IMR-90 (cell line): ENCODE measurements at places on chromosomes 2 and 18. TPM values are rescaled to one million over a fixed set of nuclear protein-coding genes. Genes with fewer than 3 reads are reported as not detected.

The GAREM1 gene
- 1.9 and 2.3 TPM in 2 replicates for total RNA-seq

The IGFBP5 gene
- 392 and 433 TPM in 2 replicates for total RNA-seq

The FBXO36 gene
- 2.2 TPM in 2 replicates for total RNA-seq

The TANC1 gene
- total RNA-seq = 12.8 and 12.9 TPM in 2 replicates

The RPRM gene
- total RNA-seq = not detected in 2 replicates

The REG3A gene
- total RNA-seq = not detected in 2 replicates

The ICA1L gene
- 1.8 and 1.9 TPM in 2 replicates for total RNA-seq

The SERPINB10 gene
- not detected in 2 replicates for total RNA-seq

GRCh38 chr18:9614401-9615279 is at the start of gene PPP4R1:
PPP4R1 (minus strand) TSS chr18:9614559; CDS start chr18:9614484, 75 bp downstream.
- DNase-seq = peak; percentile 52

DNA sequence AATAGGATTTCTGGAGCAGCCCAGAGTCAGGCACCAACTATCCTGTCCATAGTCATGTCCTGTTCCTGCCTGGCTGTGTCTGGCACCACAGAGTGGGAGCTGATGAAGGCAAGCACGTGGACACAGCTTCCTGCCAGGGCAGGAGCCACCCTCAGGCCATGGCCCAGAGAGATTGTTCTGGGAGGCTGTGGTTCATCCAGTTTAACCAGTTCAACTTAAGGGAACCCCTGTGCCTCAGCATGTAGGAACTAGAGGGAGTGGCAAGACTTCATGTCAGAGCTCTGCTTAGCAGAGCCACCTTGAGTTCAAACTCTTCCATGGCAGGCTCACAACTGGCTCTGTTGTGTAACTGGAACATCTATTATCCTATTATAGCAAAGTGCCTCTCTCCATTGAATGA is 73.2 kb upstream of the NCKAP5 start:
- peak; percentile 29 for DNase-seq

DNA sequence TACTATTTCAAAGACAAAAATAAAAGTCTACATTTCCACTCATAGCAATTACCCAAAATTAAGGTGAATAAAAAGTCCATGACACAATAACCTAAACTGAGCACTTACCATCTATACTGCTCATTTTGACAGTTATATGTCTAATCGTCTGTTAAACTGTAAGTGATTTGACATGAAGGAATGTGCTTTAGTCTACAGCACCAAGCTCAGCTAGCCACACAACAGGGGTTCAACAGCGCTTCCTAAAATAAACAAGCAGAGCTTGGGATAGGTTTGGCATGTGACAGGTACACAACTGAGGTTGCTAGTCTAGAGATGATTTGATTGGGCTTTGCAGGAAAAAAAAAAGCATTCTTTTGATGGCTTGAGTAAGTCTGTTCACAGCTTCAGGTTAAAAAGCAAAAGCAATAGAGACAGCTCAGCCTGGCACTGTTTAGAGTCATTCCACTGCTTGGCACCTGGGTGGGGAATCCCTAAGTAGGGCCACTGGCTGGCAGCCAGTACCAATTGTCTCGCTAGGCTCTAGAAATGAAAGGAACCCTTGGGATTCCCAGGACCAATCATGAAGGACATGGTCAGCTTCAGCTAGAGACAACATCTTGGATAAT is 78.6 kb downstream of the BARD1 start:
- DNase-seq = no peak

- no peak for DNase-seq
These were observed 126.8 kb downstream of the ACOXL start for GRCh38 chr2:110858993-110859701.

DNA sequence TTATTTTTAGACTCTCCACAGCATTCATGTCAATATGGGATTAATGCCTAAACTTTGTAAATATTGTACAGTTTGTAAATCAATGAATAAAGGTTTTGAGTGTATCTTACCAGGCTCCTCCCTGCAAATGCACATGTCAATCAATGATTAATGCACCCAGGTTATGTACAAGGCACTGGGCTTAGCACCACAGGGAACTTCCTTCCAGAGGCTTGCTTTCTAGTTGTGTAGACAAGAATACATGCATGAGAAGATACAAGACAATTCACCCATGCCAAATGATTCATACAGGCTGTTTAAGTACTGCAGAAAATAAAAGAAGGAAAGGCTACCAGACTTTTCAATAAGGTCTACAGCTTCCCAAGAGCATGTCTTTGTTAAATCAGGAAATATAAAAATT is 114.1 kb downstream of the MMADHC start:
- no peak for DNase-seq

GRCh38 chr2:169713331-169713730 is 19.1 kb downstream of the PHOSPHO2 start:
- no peak for DNase-seq

DNA sequence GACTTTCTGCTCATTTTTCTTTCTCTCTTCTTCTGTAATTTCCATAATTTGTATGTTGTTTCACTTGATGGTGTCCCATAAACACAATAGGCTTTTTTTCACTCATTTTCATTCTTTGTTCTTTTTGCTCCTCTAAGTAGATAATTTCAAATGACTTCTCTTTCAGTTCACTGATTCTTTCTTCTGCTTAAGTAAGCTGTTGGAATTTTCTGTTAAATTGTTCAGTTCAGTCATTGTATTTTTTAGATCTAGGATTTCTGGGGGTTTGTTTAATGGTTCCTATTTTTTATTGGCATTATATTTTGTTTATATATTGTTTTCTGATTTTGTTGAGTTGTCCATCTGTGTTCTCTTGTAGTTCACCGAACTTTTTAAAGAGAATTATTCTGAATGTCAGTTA is 19.5 kb downstream of the SP140L start:
- DNase-seq = no peak

DNA sequence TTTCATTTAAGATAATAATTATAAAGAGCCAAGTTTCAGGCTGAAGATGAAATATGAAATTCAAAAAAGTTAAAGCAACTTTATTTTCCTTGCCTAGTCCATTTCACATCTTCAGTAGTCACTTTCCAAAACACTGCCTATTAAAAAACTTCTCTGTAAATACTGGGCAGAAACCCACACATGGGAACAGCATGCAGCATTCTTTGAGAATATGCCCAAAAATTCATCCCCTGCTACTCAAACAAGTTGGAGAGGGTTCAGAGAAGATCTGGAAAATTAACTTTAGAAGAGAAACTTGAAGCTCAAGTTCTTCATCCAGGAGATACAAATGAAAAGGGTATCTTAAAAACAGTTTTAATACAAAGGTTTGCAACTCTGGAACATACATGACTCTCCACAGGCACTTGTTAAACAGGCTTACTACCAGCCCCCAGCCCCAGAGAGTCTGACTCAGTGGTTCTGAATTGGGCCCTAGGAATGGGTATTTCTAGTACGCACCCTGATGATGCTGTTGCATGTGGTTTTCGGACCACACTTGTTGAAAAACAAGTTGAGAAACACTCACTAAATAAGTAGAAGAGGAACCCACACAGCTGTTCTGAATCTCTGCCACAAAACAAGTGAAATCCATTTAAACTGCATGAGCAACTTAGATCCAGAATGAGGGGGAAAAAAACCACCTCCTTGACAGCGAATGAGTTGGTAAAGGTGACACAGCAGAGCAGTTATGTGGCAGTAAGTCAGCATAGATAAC is 329.1 kb downstream of the SATB2 start:
- no peak for DNase-seq

DNA sequence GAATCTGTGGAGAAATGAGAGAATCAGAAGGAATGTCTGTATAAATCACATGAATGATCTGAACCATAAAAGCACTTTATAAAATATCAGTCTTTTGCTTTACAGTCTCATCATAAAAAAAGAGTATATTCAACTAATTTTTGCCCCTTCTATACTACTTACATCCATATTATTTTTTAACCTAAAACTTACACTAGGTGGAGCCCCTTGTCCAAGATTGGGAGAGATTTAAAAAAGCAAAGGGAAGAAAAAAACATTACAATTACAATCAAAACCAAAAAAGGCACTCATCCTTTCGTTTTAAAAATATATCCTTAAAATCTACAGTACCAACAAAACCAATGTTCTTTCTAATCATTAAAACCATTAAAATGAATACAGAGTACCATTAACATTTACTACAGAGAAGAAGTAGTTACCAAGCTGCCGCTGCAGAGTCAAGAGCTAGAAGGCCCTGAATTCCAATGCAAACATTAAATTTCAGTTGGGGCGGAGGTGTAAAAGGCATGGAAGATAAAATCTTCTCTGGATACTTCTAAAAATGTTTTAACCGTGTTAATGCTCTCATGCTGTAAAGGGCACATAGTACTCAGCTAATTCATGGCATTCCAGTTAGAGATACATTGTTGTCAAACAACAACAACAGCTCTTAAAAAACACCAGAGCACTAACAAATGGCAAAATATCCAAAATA is 56.7 kb upstream of the EPB41L3 start:
- peak; percentile 28 for DNase-seq

DNA sequence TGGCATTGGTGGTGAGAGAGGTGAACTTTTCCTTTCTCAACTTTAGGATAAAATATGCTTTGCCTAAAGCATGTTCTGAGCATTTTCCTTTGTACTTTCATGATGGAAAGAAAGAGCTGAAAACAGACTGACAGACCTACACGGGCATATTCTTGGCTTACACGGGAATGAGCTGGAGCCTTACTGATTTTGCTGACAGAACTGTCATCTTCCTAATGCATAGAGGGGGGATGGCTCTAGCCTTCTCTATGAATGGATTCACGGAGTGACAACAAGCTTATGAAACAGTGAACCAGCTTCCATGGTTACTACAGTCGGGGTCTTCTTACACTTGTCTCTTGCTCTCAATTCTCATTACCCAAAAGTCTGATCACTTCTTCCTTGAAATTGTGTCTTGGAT is 32.2 kb downstream of the FSHR start:
- no peak for DNase-seq

DNA sequence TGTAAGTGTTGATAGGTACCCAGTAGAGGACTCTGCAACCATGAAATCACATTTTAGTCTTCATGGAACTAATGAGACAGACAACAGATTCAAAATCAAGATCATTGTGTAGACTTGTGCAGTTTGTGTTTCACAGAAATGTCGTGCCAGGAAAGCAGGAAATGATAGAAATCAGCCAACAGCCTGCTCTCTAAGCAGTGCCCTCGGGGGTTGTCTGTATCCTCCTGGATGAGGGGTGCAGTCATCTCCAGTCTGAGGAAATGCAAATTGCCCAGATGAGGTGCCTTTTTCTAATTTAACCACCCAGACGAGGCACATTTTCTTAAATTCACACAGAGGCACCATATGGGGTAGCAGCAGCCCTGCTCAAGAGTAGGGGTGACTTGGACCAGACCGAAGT is 663.1 kb downstream of the XIRP2 start:
- no peak for DNase-seq
